ENCODE measurements at places on chromosomes 16 and 17. TPM values are rescaled to one million over a fixed set of nuclear protein-coding genes. Genes with fewer than 3 reads are reported as not detected.

GRCh38 chr16:17515421-17516210 lies 44.9 kb upstream of the XYLT1 start:
- DNase-seq, result no peak

HOXB3 gene
- total RNA-seq, result 13.3 TPM

- no peak for DNase-seq
Measured at GRCh38 chr16:83954577-83955016, 1.6 kb downstream of the OSGIN1 start.

KRT25 gene
- not detected for total RNA-seq

DNA sequence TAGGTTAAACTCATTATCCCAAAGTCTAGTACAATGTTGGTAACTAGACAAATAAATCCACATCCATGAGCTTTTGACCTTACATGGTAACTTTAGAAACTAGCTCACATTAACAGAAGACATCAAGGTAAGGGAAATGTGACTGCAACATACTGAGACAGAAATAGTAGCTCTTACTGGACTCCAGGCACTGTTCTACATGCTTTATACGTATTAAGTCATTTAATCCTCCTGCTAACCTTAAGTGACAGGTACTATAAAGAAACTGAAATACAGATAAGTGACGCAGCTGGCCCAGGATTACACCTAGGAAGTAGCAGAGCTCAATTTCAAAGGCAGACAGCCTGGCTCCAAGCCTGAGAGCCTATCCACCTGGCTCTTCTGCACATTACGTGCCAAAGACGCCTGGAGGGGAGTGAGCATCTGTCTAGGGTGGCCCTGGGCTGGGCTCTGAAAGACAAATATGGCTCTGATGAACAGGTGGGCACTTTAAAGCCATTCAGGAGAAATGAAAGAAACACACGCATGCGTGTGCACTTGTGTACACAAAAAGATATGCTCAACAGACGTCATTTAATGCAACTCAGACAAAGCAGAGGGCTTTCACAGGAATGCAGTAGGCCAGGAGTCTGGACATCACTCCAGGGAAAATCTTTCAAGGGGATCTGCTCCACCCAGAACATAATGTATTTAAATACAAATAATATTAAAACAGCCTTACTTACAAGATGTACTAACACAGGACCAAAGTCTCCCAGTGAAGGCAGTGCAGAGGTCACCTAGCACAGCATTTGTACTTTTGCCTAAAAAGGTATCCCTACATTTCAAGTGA lies 4.4 kb downstream of the ZC3H7A start:
- DNase-seq, result peak; percentile 64

GRCh38 chr17:80457236-80457856 lies 19.1 kb downstream of the NPTX1 start:
- no peak for DNase-seq

KRTAP1-5 gene
- total RNA-seq, result not detected

SRL gene
- total RNA-seq, result 0.64 TPM

PRAC2 gene
- total RNA-seq, result not detected

DNA sequence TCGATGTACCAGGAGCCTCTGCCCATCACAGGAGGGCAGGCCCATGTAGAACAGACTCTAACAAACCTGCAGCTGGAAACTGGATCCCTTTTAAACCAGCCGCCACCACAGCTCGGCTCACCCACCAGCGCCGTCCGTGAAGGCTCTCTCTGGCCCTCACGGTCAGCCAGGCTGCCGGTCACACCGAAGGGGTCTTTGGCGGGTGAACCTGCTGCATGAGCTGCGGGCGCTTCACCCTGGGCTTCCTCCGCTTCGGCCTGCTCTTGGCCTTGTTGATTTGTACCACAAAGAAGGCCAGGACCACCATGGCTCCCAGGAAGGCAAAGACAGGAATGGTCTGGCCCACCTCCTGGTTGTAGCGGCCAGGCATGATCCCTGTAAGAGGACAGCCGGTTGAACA lies 11.7 kb upstream of the SLC38A8 start:
- DNase-seq, result peak; percentile 38

DNA sequence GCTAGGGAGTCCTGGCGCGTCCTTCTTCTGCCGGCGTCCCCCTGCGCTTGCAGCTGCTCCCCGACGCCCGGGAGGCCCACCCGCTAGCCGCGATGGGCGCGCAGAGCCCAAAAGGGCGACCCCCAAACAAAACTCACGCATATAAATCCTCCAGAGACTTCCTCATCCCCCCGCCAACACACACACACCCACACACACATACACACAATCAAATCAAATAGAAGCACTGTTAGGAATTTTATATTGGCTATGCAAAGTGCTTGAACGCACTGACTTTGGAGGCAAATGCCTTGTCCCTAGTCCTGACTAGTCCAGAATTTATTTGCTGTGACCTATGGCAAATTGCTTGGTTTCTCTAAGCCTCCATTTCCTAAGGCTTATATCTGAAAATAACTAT lies 23.8 kb upstream of the CRYM start:
- no peak for DNase-seq

IRX3 gene
- 89.2 TPM for total RNA-seq

DNA sequence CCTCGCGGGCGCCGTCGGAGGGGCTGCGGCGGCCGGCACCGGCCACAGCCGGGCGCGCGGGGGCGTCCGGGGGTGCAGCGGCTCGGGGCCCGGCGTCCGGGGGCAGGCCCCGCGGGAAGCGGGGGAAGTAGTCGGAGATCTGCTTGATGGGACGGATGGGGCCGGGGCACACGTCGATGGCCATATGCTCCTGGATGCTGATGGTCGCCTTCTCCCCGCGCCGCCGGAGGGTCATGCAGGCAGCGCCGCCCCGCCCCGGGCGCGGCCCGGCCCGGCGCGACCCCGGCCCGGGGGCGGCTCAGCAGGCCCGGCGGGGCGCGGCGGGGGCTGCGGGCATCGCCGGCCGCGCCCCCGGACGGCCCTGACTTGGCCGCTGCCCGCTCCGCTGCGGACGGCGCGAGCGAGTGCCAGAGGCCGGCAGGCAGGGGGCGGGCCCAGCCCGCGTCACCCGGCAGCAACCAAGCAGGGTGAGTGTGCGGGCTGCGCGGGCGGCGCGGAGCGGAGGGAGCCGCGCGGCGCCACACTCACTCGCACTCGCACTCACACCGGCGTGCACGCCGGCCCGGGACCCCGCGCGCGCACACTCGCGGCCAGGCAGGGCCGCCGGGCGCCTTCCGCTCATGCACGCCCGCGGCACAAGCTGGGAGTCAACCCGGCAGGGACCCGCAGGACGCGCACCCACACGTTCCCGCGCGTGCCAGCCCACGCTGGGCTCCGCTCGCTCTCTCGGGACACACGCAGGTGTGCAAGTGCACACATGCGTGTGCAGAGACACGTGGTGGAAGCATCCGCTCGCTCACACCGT lies at the start of gene DOC2B:
DOC2B (minus strand) TSS at position 406 of the 805 bp plus-strand sequence; CDS start at position 235, 171 bp downstream.
- DNase-seq, result peak; percentile 77

DNA sequence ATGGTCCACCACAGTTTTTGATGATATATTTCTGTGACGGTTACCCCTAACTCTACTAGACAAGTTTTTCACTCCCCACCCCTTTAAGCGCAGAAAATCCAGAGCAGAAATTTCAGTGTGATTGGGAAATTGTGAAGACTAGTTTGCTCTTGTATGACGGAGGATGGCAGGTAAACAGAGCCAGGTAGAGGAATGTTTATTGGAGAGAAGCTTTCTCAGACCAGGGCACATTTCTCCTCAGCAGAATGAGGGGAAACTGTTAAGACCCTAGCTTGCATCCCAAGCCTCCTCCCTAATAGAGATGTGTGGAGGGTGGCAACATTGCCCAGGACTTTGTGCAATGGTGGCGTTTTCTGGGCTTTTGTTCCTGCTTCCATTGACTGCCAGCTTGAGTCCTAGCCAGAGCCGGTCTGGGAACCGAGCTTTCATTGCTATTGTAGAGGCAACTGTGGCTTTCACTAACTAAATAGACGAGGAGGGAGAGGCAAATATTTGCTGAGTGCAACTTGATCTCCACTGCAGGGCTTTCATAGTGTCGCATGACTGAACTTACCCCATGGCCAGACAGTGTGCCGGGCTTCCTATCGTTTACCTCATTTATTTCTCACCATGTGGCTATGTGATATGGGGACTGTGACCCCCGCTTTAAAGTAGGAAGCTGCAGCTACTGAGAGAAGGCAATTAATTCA lies 159.6 kb upstream of the MPHOSPH6 start:
- no peak for DNase-seq

NLE1 gene
- total RNA-seq, result 10.1 TPM

NOXO1 gene
- 1.8 TPM for total RNA-seq

GRCh38 chr17:12900474-12900873 lies 111.2 kb downstream of the ARHGAP44 start:
- no peak for DNase-seq

DNA sequence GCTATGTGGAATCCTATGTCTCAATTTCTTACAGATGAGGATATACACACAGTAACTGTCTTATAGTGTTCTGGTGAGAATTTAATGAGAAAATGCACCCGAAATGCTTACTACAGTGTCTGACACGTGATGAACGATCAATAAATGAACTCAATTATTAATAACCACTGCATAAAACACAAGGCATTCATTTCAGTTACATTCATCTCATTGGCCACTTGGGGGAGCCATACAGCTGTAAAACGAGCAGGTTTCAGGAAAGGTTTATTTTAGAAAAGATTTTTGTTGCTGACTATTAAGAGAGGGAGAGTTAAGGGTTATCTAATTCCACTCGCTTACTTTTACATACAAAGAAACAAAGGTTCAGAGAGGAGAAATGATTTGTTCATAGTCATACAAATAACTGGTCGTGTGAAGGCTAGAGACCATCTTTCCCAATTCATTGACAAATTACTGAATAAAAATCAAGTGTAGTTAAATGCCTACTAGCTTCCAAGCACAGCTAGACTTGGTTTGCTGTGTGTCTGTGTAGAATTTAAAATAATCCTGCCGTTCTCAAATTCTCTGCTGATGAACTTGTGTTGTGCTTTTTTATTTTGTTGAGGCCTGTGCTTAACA lies 160.1 kb downstream of the MAP2K4 start:
- no peak for DNase-seq

DNA sequence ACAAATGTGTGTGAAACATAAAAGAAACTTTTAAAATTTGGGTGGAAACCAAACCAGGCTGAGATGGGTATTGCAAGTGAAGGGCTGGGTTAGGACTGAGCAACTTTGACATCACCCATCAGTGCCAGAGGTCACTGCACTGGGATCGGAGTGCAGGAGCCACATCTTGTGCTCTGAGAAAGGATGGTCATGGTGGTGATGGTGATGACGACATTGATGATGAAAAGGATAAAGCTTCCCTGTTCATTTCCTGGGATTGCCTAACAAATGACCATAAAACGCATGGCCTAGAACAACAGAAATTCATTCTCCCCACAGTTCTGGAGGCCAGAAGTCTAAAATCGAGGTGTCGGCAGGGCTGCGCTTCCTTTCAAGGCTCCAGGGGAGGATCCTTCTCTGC lies 324.0 kb downstream of the MAF start:
- no peak for DNase-seq

- DNase-seq, result no peak
Measured at GRCh38 chr17:49436174-49436573, 21.5 kb upstream of the PHB1 start.

DNA sequence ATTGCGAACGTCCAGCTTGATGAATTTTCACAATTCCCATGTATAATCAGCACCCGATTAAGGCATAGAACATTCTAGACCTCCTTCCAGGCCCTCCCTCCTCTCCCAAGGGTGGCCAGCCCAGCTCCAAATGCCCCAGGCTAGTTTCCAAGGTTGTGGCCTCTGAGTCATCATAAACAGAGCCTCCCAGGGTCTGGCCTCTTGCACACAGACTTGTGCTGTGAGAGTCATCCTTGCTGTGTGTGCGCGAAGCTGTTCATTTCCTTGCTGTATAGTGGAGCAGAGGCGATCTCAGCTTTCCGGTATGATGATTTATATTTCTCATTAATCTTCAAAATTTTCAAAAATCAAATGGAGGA lies 20.5 kb upstream of the JPH3 start:
- no peak for DNase-seq

DNA sequence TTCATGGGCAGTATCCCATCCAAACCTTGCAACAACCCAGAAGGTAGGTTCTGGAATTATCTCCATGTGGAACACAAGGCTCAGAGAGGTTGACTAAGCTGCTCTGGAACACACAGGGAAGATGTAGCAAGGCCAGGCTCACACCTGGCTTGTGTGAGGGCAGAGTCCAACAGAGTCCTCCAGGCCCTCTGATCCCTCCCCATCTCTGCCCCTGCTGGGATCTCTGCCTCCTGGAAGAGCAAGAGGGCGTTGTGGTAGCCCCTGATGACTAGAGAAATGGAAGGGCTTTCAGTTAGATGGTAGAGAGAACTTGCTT lies 7.0 kb upstream of the PPP1R1B start:
- DNase-seq, result no peak

DNA sequence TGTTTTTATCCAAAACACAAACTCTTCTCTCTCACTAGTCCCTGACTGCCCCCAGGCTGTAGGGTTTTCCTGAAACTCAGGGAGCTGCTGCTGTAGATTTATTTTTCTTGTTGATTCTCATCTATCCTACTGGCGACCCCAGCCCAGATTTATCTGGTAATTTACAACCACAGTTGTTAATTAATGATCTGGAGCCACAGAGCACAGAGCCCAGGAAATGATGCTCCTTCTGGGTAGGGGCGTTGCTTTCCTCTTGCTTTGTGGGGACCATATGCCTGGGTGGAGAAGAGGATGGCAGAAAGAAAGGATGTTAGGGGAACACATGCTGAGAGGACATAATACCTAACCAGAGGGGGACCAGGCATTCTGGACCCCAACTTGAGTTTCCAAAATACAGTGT lies 7.4 kb upstream of the ETV4 start:
- DNase-seq, result no peak

TP53TG3F gene
- not detected for total RNA-seq

- no peak for DNase-seq
Measured at GRCh38 chr17:30401097-30401496, 22.4 kb downstream of the CPD start.

- DNase-seq, result no peak
Measured at GRCh38 chr17:63364387-63364786, 81.7 kb downstream of the CYB561 start.

DNA sequence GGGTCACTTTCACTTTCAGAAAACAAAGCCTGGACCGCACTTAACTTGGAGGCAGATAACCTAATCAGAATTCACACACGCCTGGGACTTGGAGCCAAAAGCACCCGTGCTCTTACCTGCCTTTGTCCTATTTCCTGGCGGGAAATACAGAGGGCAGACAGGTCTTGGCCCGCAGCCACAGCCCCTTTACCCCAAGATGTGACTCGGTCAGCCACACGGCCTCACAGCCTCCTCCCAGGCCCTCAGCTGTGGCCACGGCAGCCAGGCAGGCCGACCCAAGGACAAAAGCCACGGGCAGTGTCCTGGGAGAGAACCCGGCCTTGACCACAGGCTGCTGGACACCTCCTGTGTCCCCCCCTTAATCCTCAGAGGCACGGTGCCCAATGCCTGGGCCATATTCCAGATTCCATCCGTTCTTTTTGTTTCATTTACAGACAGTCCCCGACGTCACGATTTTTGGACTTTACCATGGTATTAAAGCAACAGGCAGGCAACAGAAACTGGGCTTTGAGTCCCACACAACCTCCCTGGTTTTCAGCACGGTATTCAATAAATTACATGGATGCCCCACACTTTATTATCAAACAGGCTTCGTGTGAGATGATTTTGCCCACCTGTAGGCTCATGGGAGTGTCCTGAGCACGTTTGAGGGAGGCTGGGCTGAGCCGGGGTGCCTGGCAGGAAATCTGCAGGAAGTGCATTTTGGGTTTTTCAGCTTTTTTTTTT lies 30.1 kb upstream of the GAA start:
- no peak for DNase-seq

P2RX1 gene
- total RNA-seq, result 6.8 TPM

- no peak for DNase-seq
Measured at GRCh38 chr16:71929048-71929447, 33.7 kb downstream of the IST1 start.

Data from upper lobe of right lung (tissue), 1 donor.